H4 (cell line): ENCODE measurements at places on chromosomes 1 and 21.

GRCh38 chr1:1306070-1306660 is 1.6 kb downstream of the ACAP3 start:
- DNase-seq = no peak

GRCh38 chr1:152168535-152168868 is 9.5 kb upstream of the RPTN start:
- DNase-seq = no peak

DNA sequence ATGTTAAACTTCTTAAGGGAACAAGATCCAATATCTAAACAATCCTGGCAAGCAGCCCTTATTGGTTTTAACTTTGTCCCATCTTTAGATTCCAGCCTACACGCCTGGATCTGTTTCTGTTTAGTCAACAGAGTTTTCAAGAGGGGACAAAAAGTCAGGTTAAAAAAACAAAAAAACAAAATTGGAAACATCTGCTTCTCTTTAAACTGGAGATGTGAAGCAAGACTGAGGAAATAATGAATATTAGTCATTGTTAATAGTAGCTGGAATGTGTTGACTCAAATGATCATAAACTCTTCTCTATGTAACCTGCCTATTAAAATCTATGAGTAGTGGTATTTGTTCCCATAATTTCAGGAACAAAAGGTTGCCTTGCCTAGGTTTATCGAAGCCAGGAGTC is 55.0 kb downstream of the NID1 start:
- DNase-seq = no peak

- DNase-seq = no peak
Measured at GRCh38 chr1:117633068-117633345, 27.2 kb downstream of the TENT5C start.

- peak; percentile 97 for DNase-seq
Measured at GRCh38 chr1:151311589-151312331, 15.5 kb downstream of the PI4KB start.

GRCh38 chr1:205914730-205915129 is 28.5 kb downstream of the SLC26A9 start:
- DNase-seq = no peak

DNA sequence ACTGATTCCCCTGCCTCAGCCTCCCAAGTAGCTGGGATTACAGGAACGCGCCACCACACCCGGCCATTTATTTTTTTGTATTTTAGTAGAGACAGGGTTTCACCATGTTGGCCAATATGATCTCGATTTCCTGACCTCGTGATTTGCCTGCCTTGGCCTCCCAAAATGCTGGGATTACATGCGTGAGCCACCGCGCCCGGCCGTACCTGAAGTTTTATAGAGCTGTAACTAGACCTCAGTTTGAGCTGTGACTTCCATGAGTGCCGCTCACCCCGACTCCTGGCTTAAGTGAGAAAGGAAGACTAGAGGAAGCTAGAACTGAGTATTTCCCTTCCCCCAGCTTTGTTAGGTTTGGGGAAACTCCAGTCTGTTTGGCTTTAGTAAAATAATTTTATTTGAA is 1283.1 kb downstream of the KCNT2 start:
- no peak for DNase-seq

DNA sequence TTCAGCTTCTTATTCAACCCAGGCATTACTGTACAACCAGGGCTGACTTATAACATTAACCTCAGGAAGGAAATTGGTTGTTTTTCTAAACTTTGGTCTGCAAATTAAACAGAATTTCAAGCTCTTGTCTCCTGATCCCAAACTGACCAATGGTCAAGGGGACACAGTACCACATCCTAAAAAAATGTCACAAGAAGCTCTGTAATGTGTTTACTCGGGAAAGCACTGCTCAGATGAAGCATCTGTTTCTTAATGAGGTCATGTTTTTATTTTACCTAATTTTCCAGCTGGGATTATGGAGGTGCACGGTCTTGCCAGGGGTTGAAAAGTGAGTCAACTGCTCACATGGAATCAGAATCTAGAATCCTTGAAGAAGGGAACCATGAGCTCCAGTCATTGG is 18.7 kb downstream of the ADAMTS5 start:
- peak; percentile 70 for DNase-seq

DNA sequence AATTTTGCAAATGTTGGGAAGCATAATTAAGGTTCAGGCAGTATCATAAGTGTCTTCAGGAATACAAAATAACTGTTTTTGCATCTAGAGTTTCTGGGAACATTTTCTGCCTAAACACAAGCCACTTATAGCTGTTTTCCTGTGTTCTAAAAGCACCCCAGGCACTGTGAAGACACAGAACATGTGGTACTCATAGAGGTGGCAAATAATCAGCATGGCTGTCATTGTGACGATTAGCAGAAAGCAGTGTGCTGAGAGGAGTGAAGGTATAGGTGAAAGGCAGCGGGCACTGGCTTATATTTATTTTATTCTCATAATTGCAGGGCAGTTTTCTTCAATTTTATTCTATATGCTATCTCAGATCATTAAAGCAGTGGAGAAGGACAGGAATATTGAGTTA is 119.6 kb downstream of the LRRC53 start:
- DNase-seq = no peak
